ENCODE measurements at places on chromosomes 1 and 21. TPM values are rescaled to one million over a fixed set of nuclear protein-coding genes. Genes with fewer than 3 reads are reported as not detected.

GRCh38 chr1:41855713-41856112 is 63.0 kb downstream of the HIVEP3 start:
- H3K4me3 ChIP-seq = no peak overlapping the region
- no peaks in the 10 kb centered on the region for H3K36me3 ChIP-seq
- H3K27ac ChIP-seq = no peak overlapping the region
- DNase-seq = no peak

- H3K4me3 ChIP-seq = no peak overlapping the region
- DNase-seq = no peak
- H3K36me3 ChIP-seq = no peaks in the 10 kb centered on the region
- no peaks in the 10 kb centered on the region for H3K4me1 ChIP-seq
- no peak overlapping the region for H3K27ac ChIP-seq
Observed at GRCh38 chr1:6075748-6076147, 30.1 kb downstream of the KCNAB2 start.

Gene PRAMEF9
- not detected for total RNA-seq

Gene GJA5
- total RNA-seq = not detected
